ENCODE measurements at places on chromosomes 4 and X.

GRCh38 chr4:159283696-159284095 lies 180.8 kb downstream of the RAPGEF2 start:
- no peak for DNase-seq

- no peak for DNase-seq
Measured at GRCh38 chrX:99588936-99589335, 821.1 kb downstream of the PCDH19 start.

DNA sequence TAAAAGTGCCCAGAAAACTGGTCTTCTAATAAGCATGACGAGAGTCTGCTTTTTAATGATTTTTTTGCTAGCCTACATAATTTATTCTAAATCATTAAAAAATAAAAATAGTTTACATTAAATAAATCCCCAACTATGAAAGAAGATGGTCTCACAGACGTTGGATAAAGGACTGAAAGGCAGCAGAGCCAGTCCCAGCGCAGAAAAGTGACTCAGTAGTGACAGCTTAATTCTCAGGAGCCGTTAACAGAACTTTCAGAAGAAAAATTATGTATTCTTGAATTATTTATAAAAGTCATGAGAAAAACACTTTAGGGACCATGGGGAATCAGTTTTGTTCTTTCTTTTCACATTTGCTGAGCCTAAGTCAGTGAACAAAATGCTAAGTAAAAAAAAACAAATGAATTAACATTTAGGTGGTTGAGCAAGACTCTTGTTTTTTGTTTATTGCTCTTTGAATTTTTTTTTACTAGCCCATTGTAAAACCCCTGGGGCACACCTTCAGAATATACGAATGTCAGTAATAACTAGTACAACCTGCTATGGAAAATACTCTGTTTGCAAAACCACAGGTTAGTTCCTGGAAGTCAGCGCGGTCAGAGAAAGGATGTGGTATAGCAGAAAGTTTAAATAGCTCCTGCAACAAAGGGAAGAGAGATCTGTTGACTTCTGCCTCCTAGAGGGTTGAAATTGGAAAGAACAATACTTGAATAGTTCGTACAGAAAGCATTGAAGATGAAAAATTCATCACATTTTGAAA lies 50.4 kb upstream of the CCDC160 start:
- peak; percentile 52 for DNase-seq

DNA sequence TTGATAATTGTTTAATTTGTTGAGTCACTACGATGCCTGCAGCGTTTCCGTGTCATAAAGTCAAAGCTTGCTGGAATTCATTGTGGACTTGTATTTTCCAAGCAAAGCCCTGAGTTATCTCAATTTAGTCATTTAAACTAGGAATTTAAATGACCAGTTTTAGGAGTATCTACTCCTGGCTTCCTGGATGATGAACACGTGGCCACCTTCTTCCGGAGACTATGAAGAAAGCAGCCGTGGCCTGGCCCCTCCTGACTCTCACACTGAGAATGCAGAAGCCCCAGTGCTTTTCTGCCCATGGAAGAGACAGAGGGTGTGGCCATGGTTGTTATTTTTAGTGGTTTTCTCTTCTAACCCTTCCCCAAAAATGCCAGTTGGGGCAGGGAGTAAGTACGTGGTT lies 250.7 kb upstream of the GATB start:
- no peak for DNase-seq

- no peak for DNase-seq
Measured at GRCh38 chr4:184397516-184398163, 76.7 kb downstream of the IRF2 start.

GRCh38 chrX:16130707-16131106 lies 7.3 kb downstream of the GRPR start:
- DNase-seq, result no peak

- no peak for DNase-seq
Measured at GRCh38 chr4:18518098-18518497, 496.5 kb upstream of the LCORL start.

DNA sequence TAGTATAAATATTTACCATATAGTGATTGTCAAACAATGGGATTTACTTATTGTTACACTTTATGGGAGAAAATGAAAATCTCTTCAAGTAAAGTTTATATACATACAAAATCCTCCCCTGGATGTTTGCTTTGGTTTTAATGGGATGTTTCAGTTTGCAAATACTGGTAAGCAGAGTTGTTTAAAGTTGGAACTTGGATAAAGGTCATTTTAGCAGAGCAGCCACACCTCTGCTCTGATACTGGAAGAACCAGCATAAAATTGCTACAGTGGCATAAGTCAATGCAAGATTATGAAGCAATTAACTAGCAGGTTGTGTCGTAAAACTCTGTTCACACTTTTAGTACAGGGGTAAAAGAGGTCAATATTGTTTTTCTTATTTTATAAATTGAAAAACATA lies 101.2 kb downstream of the TRAPPC11 start:
- DNase-seq, result no peak

DNA sequence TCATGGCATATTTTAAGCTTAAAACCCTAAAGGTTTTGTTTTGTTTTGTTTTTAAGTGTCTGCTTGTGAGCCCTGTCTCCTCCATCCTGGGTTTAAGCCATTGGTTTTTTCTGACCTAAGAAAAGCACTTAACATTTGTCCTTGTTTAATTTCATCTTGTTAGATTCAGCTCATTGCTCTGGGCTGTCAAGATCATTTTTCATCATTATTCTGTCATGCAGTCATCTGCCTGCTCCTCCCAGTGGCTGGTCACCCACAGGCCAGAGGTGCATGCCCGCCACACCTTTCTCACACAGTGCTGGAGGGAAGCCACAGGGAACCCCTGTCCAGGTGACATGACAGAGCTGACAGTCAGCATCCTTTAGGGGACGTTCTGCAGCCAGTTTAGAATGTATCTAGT lies 11.7 kb upstream of the REELD1 start:
- DNase-seq, result no peak

DNA sequence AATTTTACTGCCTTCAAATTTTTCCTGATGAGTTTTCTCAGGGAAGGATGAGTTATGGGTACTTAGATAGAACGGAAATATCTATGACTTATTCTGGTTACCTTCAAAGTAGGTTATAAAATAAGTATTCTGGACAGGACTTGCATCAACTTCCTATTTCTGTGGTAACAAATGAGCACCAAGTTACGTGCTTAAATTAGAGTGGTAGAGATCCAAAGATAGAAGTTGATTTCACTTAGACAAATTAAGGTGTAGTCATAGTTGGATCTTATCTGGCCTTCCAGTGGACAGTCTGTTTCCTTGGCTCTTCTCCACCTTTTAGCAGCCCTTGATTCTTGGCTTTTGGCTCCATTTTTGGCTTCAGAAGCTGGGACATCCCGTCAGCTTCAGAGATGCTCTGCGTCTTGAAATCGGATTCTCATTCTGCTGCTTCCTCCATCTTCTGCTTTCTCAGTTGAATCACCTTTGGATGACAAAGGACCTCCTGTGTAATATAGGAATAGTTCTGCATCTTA lies 109.9 kb downstream of the ZNF518B start:
- DNase-seq, result no peak

GRCh38 chrX:40174001-40174853 lies 76.5 kb upstream of the BCOR start:
- peak; percentile 82 for DNase-seq

- no peak for DNase-seq
Measured at GRCh38 chr4:7956270-7956808, 16.7 kb upstream of the AFAP1 start.

- no peak for DNase-seq
Measured at GRCh38 chrX:71216485-71216884, 6.5 kb upstream of the GJB1 start.

DNA sequence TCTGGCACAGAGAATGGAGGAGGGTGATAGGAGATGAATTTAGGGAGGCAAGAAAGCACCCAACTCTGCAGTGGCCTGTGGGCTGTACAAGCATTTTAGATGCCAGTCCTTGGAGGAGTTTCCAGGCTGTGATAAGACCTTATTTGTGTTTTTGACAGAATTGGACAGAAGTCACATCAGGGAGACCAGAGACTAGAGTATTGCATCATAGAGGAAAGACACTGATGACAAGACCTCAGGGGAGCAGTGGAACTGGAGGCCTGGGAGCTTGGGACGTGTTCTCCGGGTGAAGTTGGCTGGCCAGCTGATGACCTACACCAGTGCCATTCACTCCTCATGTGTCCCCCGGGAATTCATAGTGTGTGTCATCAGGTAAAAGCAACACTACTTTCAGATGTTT lies 284.0 kb upstream of the ZFP42 start:
- no peak for DNase-seq

DNA sequence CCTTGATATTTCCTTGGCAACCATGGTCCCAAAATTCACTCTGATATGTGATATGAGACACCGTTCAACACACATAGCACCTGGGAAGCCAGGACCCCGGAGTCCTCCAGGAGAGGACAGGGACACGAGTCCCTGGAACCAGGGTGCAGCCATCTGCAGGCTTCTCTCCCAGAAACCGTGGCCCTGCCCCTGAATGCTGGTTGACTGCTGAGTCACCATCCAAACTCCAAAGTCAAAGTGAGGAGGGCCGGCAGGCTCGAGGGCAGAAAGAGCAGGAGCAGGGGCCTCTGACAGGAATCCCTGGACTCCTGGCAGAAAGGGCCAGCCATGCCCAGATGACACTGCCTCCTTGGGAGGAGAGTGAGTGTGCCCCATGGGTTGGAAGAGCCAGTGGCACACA lies 6.9 kb upstream of the PNMA6A start:
- no peak for DNase-seq

DNA sequence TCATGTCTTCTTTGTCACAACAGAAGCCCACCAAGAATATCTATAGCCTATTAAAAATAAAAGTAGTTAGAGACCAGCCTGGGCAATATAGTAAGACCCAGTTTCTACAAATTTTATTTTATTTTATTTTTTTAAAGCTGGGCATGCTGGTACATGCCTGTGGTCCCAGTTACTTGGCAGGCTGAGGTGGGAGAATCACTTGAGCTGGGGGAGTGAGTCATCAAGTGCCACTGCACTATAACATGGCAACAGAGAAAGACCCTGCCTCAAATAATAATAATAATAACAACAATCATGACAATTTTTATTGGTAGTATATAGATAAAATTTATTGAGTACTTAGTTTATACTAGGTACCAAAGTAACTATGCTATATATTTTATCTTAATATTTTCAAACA lies 93.0 kb upstream of the NPFFR2 start:
- no peak for DNase-seq

DNA sequence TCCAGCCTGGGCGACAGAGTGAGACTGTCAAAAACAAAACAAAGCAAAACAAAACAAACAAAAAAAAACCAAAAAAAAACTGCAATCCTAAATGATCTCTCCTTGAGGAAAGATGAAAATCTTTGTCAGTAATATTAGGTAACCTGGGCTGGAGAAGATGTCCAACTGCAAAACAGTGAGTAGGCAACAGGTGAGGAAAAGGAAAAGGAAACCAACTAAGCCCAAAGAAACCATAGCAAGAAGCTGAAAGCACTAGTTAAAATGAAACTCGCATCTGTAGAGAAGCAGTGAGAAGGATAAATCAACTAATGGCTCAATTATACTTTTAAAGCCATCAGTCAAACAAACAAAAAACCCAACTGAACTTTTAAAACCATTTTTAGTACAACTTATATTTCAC lies 54.2 kb downstream of the ENOX2 start:
- DNase-seq, result no peak

- no peak for DNase-seq
Measured at GRCh38 chr4:119733431-119733830, 104.8 kb upstream of the PDE5A start.

DNA sequence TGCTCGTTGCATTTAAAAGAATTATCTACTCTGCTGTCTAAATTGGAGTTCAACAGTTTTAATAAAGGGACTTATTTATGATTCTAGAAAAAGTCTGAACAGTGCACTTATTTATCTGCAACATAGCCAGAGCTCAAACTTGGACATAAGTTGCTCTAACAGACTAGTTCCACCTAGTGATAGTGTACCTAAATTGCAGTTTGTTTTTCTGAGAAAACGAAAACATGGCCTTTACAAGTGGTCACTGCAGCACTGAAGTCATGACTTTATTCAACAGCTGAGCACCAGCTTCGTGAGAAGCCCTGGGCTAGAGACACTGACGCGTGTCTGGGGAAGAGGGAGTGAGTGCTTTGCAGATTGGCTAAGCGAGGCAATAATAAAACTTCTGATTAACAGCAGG lies 77.3 kb upstream of the IGSF1 start:
- DNase-seq, result no peak

DNA sequence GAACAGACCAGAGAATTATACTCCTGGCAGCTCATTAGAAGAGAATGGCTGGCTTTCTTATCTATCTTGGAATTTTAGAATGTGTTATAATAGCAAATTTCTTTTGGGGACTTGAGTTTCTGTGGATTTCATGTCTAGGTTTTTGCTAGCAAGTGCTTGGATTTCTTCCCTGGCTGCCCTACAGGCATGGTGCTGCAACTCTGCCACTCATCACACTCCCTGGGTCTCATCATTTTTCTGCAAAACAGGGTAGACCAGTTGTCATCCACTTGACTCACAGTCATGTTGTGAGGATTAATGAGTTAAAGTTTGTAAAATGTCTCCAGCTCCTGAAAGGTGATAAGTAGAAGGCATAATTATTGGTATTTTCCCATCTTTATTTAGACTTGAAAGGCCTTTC lies 60.7 kb upstream of the LCORL start:
- DNase-seq, result no peak

DNA sequence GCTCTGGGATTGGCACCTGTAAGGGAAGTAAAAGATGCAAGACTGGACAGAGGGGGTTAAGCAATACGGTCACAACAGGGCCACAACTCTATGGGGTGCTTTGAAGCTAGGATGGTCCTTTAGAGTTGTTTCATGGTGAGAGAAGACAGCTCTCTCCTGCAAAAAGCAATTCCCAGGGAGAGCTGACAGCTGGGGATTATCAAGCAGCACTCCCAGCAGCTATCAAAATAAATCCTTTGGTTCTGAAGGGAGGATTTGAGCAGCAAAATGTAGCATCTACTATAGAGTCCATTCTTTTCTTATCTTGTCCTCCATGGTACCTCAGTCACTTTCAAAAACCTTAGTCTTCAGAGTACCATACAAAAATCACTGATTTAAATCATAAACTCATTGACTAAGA lies 35.1 kb upstream of the AP1AR start:
- DNase-seq, result no peak

GRCh38 chr4:78926826-78927225 lies 12.4 kb downstream of the PAQR3 start:
- no peak for DNase-seq

GRCh38 chrX:65813245-65813644 lies 145.8 kb downstream of the MSN start:
- no peak for DNase-seq

- no peak for DNase-seq
Measured at GRCh38 chr4:173289353-173289727, 44.8 kb downstream of the HMGB2 start.

DNA sequence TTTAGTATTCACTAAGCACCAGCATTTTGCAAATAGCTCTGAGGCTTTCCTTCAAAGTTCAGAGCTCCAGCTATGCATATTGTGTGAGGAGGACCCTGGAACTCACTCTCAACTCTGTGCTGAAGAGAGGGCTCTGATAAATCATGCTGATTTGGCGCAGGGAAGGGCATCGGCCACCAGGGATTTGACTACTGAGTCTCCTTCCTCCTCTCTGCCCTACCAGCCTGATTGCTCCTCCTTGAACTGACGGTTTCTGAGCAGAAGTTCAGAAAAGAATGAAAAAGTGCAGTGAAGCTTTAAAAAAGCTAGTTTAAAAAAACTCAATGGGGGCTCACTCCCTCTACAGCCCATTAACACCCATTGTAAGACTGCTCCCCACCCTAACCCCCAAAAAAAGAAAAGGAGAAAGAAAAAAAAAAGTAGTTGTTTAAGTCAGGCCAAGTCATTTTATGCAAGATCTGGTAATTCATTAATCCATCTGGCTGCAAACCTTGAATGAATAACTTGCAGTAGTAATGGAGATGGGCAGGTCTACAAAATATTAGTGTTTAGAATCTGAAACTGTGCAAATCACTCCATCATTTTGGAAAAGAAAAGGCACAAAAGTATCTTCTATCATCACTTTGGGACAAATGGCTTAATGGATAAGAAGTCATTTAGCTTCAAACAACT lies 13.3 kb downstream of the PPARGC1A start:
- no peak for DNase-seq
